ENCODE measurements at places on chromosomes 13 and 19.

DNA sequence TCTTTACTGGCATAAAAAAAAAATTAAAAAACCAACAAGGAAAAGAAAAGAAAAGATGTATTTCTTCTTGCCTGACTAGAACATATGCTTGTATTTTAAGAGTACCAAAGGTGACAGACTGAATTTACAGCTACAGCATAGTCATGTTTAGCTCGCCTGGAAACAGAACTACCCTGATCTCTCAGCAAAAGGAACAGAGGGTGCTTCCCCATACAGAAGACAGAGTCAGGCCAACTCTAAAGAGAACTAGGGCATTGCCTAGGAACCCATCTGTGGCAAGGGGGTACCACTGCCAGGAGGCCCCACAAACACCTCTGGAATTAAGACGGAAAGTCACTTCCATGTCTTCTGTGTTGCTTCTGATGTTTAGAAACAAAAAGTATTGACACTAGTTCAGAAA lies 252.1 kb upstream of the STARD13 start:
- no peak for DNase-seq

DNA sequence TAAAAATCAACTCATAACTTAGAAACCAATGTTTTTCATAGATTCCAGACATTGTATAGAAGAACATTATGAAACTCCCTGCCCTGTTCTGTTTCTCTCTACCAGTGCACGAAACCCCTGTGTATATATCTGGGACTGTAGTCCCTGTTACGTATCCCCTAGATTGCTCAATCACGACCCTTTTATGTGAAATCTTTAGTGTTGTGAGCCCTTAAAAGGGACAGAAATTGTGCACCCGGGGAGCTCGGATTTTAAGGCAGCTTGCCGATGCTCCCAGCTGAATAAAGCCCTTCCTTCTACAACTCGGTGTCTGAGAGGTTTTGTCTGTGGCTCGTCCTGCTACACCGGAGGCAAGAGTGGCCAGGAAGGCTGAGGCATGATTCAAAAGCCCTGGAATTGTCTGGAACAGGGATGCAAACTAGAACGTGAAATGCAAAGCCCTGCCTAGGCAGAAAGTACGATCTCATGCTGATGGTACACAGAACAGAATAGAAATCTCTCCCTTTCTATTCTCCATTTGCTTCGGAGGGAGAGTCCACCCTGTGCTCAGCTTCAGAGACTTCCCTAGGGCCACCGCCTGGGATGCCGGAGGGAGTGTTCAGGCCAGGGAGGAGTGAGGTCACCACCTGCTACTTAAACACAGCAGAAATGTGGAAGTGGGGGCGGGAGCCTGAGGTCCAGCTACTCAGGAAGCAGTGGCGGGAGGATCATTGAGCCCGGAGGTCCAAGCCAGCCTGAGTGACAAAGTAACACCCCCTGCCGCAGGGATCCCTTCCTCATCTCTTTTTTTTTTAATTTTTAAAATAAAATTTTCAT lies 758 bp upstream of the ZNF888 start:
- no peak for DNase-seq

DNA sequence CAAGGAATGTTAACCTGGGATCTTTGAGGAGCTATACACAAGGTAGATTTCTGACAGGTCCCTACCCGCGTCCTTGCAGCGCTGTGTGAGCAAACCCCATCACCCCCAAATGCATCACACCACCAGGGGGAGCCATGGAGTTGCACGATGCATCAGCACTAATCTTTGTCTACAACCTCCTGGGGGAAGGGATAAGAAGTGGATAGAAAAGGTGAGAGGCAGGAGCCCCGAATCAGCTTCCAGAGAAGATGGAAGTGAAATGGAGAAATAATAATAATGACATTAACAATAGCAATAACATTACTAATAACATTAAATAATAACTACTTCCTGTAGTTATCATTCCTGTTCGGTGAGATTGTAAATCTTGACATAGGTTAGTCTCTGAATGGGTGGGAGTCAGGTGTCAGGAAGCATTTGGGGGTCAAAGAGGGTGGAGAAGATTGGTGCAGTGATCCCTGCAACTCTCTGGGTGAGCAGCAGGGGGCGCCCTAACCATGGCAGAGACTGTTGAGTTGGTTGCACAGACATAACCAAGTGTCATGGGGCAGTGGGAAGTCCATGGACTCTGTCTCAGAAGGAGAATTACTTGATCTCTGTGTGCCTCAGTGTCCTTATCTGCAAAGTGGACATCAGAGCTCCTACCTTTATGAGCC lies 16.5 kb downstream of the SIGLEC7 start:
- DNase-seq = no peak

GRCh38 chr13:63190742-63191141 lies 1775.1 kb upstream of the PCDH20 start:
- no peak for DNase-seq

GRCh38 chr19:17183858-17184321 lies 31.3 kb upstream of the USE1 start:
- DNase-seq = no peak

GRCh38 chr13:73900591-73900990 lies 233.6 kb downstream of the KLF12 start:
- no peak for DNase-seq

DNA sequence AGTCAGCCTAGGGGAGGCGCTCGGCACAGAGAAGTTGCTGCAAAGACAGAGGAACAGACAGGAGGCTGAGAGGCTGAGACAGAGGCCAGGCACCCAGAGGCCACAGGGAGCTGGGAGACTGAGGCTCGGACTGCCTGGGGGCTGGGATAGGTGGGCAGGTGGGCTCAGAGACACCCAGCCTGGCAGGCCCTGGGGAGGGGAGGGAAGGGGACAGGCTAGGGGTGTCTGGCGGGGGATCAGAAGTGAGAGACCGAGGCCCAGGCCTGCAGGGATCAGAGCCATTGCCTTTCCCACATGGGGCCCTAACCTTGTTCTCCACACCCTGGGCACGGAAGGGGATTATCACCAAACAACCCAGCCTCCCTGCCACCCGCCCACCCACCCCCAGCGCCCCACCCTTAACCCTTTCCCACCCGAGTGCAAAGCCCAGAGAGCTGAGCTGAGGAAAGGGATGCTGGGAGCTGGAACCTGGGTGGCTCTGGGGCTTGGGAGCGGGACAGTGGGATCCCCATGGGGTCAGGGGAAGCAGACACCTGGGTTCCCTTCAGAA lies 1.3 kb downstream of the NTN5 start:
- DNase-seq = no peak

- DNase-seq = no peak
Observed at GRCh38 chr19:7900401-7900870, 3.2 kb upstream of the MAP2K7 start.

DNA sequence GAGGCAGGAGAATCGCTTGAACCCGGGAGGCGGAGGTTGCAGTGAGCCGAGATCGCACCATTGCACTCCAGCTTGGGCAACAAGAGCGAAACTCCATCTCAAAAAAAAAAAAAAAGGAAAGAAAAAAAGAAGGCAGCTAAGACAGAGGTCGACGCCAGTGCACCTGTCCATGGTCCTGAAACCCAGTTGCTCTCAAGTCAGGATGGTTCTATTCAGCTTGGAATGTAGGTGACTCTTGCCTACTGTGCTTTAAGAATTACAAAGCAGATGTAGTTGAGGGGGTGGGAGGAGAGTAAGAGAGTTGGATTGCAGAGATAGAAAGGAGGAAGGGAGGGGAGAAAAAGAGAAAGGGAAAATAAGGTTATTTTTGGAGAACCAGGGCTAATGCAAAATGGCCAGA lies 18.7 kb downstream of the CACNG7 start:
- no peak for DNase-seq
